NCI-H1105 (cell line): ENCODE measurements at places on chromosomes 6 and 20.
A peak's percentile ranks its signal among the peaks of the same experiment; 100 is the strongest.

DNA sequence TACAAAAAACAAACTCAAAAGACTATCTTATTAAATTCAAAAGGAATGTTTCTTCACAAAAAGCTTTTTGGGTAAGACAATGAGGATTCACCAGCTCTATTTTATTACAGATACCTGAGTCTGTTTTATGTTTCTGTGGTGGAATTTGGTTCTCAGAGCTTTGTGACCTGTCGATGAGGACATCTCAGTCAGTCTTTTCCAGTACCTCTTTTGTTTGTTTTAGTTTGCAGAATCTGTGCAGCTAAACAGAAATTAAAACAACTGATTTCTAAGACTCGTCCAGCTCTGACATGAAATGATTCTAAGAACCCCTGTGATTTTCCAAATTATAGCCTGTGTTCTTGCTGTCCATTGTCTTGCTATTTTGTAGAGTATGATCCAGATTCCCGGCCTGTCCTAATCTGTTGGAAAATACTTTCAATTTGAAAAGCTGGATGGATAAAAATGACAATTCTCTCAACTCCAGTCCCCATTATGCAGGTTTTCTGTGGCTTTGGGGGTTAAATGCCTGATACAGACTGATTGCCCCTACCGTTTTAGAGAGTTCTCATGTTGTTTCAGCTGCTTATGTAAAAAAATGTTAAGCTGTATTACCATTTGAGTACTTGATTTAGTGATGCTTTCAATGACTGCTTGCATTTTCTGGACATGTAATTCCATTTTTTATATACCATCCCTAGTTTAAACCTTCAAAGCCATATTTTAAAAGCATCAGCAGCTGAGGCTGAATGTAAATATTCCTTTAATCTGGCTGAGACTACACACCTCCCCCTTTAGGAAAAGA lies 94.2 kb upstream of the TAB2 start:
- no peak for DNase-seq

- no peak for DNase-seq
These were observed 859.7 kb downstream of the EPHA7 start for GRCh38 chr6:92559611-92560010.

DNA sequence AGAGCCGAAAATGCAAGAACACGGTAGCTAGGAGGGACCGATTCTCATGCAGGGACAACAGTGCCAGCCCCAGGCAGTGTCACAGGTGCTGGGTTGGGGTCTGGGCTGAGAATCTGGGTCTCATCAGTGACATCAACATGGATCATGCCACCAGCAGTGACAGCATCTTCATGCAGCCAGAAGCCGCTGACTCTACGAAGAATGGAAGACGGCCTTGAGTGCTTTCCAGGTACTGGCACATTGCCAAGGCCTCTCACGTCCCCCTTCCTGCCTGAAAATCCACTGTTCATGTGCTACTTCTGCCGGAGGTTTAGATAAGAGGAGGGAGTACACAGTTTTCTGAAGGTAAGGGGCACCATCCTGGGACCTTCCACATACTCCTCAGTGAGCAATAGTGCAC lies 141.1 kb upstream of the FOXQ1 start:
- DNase-seq: peak; percentile 78

DNA sequence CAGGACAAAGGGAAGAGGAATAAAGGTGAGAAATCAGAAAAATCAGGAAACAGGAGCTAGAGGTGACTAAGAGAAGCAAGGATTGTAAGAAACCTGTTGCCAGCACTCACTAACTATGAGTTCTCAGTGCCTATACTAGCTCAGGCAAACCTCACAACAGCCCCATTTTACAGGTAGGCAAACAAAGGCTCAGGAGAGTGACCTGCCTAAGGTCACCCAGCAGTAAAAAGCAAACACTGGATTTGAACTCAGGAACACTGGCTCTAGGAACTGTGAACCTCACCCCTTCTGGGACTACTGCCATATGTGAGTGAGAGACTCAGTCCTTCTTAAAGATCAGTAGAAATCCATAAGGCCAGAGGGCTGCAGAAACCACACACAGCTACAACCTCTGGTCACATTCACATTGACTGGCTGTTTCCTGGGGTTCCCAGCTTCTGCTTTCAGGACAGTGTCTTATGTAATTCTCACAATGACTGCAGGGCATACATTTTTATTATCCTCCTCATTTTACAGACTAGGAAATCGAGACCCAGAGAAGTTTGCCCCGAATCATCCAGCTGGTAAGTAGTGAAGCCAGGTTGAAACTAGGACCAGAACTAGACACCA lies 80.7 kb upstream of the MAFB start:
- no peak for DNase-seq

GRCh38 chr20:9458138-9458796 lies 56.1 kb upstream of the LAMP5 start:
- DNase-seq: no peak

- DNase-seq: no peak
These were observed 8.2 kb downstream of the DIDO1 start for GRCh38 chr20:62918147-62918546.

DNA sequence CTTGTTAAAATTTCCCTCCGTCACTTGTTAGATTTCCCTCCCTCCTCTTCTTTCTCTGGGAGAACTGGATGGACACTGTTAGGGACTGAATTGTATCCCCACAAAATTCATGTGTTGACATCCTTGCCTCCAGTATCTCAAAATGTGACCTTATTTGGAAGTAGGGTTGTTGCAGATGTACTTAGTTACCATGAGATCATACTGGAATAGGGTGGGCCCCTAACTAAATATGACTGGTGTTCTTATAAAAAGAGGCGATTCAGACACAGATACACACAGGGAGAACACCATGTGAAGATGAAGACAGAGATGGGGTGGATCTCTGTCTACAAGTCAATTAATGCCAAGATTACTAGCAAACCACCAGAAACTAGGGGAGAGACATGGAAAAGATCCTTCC lies 139.5 kb downstream of the ALDH8A1 start:
- no peak for DNase-seq

GRCh38 chr6:72418495-72418894 lies 203.4 kb upstream of the KCNQ5 start:
- DNase-seq: no peak

GRCh38 chr6:83169106-83169505 lies 24.0 kb downstream of the PGM3 start:
- no peak for DNase-seq

DNA sequence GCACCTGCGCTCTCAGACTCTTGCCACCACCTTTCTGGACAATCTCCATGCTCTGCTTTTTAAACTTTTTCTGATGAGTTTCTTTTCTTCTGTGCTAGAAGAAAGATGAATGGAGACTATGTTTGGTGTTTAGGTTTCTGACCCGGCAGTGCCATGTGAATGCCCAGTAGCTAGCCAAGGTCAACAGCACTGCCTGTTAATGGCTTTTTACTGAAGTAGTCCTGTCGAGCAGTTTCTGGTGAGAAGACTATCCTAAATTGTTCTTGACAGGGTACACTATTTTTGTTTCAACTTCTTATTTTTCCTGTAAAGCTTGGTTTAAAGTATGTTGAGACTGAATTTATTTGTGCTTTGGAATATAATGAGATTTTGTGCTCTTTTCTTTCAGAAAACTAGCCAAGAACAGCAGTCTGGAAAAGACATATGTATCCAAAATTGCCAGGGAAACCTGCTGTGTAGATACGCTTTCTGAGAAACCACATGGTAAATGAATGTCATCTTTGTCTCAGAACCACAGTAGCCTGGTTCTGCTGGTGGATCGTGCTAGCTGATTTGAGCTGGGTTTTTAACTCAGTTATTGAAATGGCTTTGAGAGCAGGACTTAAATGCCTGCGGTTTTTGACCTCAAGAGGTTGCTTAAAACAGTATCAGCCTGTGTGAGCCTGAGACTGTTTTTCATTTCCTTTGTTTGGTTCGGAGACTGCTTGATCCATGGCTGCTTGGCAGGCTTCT lies 48.1 kb downstream of the KCNS1 start:
- DNase-seq: no peak

- DNase-seq: no peak
These were observed 85.3 kb downstream of the DLGAP4 start for GRCh38 chr20:36391456-36391855.

GRCh38 chr6:14601490-14601889 lies 483.9 kb downstream of the CD83 start:
- peak; percentile 54 for DNase-seq

DNA sequence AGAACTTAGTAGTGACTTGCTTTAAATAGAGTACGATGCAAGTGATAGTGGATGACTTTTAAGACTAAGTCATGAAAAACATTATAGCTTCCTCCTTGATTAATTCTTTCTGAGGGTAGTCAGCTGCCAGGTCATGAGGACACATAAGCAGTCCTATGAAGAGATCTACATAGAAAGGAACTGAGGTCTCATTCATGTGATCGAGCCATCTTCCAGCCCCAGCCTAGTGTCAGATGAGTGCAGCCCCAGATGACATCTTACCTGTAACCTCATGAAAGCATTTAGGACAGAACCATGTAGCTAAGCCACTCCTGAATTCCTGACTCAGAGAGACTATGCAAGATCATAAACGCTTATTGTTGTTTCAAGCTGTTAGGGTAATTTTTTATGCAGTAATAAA lies 67.7 kb downstream of the AK9 start:
- no peak for DNase-seq

GRCh38 chr6:37602801-37603200 lies 94.9 kb downstream of the MDGA1 start:
- DNase-seq: no peak

DNA sequence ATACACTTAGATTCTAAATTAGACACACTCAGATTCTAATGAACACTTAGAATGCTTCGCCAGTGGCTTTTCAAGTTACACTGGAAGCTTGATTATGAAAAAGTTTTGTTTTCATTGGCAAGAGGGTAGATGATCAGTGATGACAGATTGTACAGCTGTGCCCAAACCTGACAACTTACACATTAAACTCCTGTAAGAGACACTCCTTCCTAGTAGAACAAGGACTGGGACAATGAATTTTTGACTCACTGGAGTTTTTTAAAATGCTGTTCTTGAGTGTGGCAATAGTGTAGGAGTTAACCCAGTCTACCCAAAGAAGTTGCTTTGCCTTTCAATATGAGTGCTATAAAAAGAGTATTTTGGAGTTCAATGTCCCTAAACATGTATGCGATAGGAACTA lies 140.8 kb downstream of the SLC16A10 start:
- DNase-seq: no peak

GRCh38 chr20:21099751-21100577 lies 6.2 kb downstream of the LINC00237 start:
- DNase-seq: no peak

DNA sequence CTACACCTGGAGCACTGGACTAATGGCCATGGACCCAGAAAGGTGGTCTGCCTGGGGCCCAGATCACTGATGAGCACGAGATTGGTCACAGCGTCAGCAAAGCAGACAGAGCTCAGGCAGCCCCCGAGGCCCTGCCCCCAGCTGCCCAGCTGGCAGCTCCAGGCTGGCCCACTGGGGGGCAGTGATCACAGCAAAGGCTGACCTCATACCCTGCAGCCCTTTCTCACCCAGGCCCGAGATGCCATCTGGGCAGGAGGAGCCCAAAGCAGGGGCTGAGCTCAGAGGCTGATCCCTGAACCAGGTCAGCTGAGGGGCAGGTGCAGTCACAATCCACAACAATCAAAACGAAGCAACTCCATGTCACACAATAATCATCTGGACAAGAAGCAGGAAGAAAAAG lies 4.1 kb downstream of the MAP1LC3A start:
- no peak for DNase-seq

DNA sequence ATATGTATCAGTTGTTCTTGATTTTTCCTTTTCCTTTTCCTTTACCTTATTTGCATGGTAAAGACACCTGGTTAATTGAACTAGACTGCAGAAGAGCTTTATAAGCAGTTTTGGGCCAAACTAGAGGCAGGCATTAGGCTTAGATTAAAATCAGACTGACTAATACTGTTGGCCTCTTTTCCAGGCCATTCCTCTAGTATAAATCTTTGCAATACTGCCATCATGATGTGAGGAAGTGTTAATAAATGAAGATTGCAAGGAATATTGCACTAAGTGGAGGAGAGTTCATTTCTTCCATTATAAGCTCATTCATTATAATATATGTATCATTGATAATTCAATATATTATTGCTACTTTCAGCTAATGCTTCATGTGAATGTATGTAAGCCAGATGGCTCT lies 163.8 kb downstream of the MMUT start:
- no peak for DNase-seq

GRCh38 chr6:54689620-54690019 lies 157.0 kb upstream of the FAM83B start:
- DNase-seq: no peak

DNA sequence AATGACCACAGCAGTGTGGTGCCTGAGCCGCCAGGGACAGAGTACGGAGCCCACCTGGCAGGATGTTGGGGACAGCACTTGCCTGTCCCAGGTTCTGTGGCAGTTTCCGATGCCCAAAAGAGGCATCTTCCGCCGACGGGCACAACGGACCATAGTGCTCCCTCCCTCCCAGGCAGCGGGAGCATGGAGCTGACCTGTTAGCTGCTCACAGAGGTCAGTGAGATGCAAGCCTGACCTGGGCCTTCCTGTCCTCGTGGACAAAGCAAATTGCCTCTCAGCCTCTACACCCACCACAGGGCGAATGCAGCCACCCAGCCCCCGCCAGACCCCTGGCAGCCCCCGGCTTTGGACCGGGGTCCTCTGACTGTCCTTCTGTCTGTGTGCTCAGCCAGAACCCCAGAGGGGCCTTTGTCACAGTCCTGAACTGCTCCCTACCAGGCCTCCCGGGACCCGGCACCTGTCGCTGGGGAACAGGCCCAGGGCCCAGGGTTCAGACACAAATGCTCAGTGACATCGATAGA lies 16.2 kb upstream of the FRMD1 start:
- DNase-seq: no peak

GRCh38 chr6:31814677-31815024 lies 432 bp downstream of the HSPA1L start:
- DNase-seq: peak; percentile 95

- DNase-seq: no peak
These were observed 124.8 kb downstream of the SH3BGRL2 start for GRCh38 chr6:79755967-79756366.

- no peak for DNase-seq
These were observed 386.4 kb upstream of the MMS22L start for GRCh38 chr6:97669191-97670031.

DNA sequence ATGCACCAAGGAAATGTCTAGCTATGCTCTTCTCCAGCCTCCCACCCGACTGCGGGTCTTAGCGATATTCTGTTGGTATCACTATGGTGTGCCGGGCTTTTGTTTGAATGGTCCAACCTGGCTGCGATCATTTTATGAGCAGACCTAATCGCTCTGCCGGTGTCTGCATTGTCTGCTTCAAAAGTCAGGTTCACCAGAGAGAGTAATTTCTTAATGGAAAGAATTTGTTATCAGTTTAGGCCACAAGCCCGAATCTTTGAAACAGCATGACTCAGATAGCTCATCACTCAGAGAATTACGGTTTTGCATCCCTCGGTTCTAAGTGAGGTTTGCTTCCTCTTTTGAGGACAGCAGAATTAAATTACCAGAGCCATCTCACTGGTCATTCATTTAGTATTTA lies 521.0 kb upstream of the ARID1B start:
- no peak for DNase-seq

GRCh38 chr6:11362564-11362963 lies 130.1 kb upstream of the NEDD9 start:
- DNase-seq: no peak

- DNase-seq: no peak
These were observed 158.3 kb downstream of the ZFP64 start for GRCh38 chr20:52033313-52033712.
